MCF 10A (cell line): ENCODE measurements at places on chromosomes 6 and 20. TPM values are rescaled to one million over a fixed set of nuclear protein-coding genes. Genes with fewer than 3 reads are reported as not detected.

PGC gene
- total RNA-seq = not detected in 2 replicates

HEY2 gene
- total RNA-seq = not detected in 2 replicates

TCP11 gene
- total RNA-seq = not detected in 2 replicates

MTCH1 gene
- total RNA-seq = 74.9 and 78.2 TPM in 2 replicates

POLR1C gene
- 54.9 and 63.6 TPM in 2 replicates for total RNA-seq

HCRTR2 gene
- not detected in 2 replicates for total RNA-seq

FERMT1 gene
- total RNA-seq = 25.5 and 43.1 TPM in 2 replicates

PHF20 gene
- total RNA-seq = 64.2 and 74.7 TPM in 2 replicates

LAMA4 gene
- total RNA-seq = 0.72 TPM in 1 of 2 replicates, not detected in the other

SEL1L2 gene
- total RNA-seq = not detected in 2 replicates

PROCR gene
- total RNA-seq = 27.4 and 34.6 TPM in 2 replicates

BNIP5 gene
- total RNA-seq = not detected in 2 replicates

PBOV1 gene
- not detected in 2 replicates for total RNA-seq

WFDC9 gene
- total RNA-seq = not detected in 2 replicates

PTK6 gene
- 3.8 and 4.4 TPM in 2 replicates for total RNA-seq

SLC17A3 gene
- not detected in 2 replicates for total RNA-seq

MOG gene
- total RNA-seq = not detected in 2 replicates

C6orf132 gene
- 19.5 and 31.9 TPM in 2 replicates for total RNA-seq

MYCT1 gene
- total RNA-seq = not detected in 2 replicates
